ENCODE measurements at places on chromosomes 13 and 19. TPM values are rescaled to one million over a fixed set of nuclear protein-coding genes. Genes with fewer than 3 reads are reported as not detected.

Gene FCER2
- total RNA-seq = not detected

Gene DNASE2
- total RNA-seq = 30.3 TPM

Gene KASH5
- total RNA-seq = not detected

Gene SMARCA4
- total RNA-seq = 9.0 TPM

Gene LGALS7B
- total RNA-seq = 0.44 TPM

Gene SMAD9
- total RNA-seq = 0.14 TPM

Gene ZFP28
- total RNA-seq = 3.6 TPM

Gene WASF3
- total RNA-seq = 0.14 TPM

Gene SYT3
- 0.71 TPM for total RNA-seq

Gene MAST1
- total RNA-seq = 1.8 TPM

Gene CCNE1
- total RNA-seq = 22.5 TPM

Gene TNFSF11
- total RNA-seq = not detected

Gene SLC25A42
- 1.0 TPM for total RNA-seq
